ENCODE measurements at places on chromosomes 6 and 20.

DNA sequence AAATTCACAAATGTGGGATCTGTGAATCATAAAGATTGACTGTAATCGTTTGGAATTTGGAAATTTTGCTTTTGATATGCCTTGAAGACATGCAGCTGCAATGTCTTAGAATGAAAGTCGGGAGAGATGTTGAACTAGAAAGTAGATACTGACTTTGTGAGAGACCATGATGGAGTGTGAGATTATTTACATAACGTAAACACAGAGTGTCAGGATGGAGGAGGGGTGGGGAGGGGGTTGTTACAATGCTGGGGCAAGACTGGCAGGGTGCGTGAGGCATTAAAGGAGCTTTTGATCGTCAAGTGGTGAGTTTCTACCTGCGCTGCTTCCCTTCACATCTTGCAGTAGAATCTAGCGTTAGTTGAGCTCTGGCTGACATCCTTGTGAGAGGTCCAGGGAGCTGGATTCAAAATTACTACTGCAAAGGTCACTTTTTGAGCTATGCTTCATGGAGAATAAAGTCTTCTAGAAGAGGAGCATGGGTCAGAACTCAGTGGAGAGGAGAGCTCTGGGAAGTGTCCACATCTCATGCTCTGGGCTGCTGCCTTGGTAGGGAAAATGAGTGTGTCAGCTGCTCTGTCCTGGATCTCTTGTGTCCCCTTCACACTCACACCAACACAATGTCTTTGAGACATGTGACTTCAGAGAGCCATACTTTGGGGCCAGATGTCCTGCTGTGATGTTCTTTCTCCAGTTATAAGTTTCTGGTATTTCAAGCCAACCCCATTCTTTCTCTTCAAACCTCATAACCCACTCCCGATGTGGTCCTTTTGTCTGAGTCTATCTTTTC is 105.2 kb upstream of the CITED2 start:
- no peak for DNase-seq

DNA sequence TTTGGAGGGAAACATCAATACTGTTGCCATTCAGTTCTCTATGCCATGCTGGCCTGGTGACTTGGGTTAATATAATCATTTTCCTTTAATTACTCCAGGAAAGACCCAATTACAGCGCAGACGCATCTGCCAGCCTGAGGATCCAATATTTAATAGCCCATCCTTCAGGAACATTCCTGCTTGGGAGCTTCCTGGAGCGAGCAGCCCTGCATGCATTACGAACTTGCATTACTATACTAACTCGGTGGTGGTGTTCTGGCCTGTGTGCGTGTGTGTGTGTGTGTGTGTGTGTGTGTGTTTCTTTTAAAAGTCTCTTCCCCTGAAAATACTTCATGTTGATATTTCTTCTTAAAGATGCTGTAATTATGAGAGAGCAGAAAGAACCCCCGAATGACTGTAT is 26.5 kb downstream of the PMEPA1 start:
- DNase-seq, result no peak

- no peak for DNase-seq
Measured at GRCh38 chr6:166907373-166907841, 48.9 kb downstream of the RNASET2 start.

DNA sequence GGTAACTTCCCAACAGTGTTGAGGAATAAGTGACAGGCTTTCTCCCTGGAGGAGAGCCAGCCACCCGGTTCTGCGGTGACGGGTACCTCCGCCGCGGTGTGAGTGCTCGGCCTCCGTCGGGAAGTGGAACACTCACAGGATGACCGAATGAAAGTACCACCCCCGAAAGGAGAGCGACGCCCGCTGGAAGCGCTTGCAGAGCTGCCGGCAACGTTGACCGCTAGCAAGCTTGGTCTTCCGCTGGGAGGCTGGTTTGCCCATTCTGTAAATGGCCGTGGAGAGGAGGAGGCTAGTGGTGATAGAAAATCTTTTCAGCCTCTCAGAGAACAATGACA is 614 bp upstream of the TMEM242 start:
- DNase-seq, result no peak

DNA sequence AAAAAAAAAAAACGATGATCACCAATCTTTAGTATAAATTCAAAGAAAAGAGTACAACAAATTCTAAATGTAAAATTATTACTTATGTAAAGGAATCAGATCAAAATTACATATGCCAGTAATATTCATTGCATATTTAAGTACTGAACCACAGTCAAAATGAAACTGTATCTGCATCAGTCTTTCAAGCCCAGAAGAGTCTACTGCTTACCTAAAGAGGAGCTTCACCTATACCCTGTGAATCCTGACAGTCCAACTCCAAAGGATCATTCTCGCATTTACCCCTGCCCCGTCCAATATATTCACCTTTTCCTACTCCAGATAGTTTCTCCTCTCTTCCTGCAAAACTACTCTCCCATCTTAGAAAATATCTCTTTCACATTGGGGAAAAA is 9.2 kb downstream of the ATG5 start:
- no peak for DNase-seq

DNA sequence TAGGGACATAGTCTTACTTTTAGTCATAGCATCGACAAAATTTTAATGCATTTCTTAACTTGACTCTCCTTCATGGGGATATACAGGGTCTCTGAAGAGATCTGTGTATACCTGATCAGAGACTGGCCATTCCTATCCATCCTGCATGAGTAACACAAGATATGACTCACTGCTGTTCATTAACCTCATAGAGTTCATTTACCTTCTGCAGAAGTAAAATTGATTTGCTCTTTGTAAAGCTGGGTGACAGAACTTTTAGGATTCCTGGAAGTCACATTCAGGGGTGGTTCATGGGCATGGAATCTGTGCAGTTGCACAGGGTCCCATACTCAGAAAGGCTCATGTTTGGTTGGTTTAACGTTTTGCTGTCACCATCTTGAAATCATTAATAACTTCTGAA is 53.2 kb downstream of the PDE7B start:
- DNase-seq, result no peak

- peak; percentile 68 for DNase-seq
Measured at GRCh38 chr20:49384437-49385434, 97.7 kb downstream of the KCNB1 start.

DNA sequence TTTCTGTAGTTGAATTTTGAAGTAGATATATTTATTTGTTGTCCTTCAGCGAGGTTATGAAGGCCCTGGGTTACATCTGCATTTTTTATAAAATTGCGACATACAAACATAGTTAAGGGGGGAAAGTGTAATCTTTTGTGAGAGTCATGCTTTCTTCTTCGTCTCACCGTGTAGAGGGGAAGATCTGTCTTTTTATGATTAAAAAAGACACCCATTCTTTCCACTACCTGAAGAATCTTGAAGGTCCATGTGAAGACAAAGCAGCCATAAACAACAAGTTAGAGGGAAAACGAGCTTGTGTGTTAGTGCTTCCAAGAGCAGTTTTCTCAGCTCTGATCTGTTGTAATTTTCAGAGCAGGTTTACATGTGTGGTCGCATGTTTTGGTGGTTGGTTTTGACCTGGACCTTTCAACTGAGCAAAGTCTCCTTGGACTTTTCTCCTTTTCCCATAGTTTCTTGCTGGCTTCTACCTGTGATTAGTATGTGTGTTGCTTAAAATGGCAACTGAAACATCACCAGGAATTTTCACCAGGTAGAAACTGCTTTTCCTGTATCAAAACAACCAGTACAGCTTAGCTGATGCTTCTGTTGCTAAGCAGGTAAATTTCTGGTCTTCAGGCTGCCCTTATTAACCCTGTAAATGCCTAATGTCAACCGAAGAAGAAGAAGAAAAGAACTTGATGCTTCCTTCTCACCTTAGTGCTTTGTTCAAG is 37.3 kb downstream of the RREB1 start:
- DNase-seq, result no peak

- no peak for DNase-seq
Measured at GRCh38 chr20:8805737-8806442, 263.0 kb upstream of the PLCB4 start.

DNA sequence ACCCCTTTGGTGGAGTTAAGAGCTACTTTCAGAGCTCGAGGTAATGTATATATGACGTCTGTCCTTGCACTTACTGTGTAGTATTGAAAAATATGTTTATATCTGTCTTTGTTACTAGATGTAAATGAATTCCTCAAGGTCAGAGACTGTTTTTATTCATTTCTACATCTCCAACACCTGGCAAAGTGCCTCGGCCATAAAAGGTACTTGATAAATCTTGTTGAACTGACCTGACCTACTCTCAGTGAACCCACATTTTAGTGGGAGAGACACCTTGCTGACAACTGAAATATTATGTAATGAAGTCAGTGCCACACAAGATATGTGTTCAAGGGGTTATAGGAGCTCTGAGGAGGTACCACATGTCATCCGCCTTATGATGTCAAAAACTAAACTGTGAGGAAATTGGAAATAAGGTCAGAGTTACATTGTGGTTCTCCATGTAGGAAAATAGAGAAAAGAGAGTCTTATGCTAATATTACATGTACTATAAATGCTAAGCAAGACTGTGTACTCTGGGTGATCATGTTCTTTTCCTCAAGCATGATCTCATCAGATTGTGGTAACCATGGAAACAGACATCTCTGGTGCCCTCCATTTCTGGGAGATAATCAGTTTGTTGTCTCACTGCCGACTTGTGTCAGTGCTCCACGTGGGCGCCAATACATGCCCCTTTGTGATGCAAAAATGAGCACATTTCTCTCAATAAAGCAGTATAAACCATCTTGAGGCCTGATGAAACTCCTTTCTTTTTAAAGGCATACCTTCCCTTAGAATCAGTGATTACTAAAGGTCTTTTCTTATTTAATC is 5.7 kb upstream of the TMEM30A start:
- DNase-seq, result no peak

- no peak for DNase-seq
Measured at GRCh38 chr20:58991715-58992114, 10.7 kb downstream of the NELFCD start.

DNA sequence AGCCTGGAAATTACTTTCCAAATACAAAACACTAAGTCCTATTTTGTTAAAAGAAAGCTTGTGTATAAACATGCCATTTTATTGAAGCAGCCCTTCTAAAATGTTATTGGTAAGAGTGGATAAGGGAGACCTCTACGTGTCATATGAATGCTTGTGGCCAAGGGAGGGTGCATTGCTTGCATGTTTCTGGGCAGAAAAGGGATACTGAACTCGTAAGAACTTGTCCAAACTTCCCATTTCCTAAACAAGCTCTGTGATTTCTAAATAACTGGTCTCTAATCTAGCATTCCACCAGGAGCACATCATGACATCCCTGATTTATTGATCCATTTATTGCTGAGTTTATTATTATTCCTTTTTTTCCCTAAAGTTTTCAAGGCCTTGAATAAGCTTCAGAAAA is 474.1 kb downstream of the CD109 start:
- DNase-seq, result no peak

GRCh38 chr20:49637046-49637637 is 69.2 kb upstream of the PTGIS start:
- DNase-seq, result no peak

GRCh38 chr6:134015719-134016557 is 36.5 kb downstream of the SLC2A12 start:
- no peak for DNase-seq

DNA sequence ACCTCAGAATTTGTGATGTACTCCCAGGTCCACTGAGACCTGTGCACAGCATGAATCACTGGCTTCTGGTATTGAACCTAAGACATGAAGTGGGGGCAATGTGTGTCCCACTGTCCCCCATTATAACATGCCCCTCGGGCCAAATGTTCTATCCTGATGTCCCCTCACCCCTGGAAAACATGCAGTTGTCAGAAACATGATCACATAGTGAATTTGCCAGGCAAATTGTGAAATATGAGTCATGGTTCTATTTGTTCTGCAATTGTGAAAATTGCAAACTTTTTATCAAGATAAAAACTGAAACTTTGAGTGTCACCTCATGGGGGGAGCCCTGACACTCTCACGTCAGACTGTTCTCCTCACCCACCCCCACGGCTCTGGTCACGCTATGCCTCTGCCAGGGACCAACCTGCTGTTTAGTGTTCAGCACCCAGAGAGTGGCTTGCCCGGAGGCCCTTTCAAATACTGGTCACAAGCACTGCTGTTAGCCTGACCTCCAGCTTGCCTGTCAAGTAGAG is 305.3 kb downstream of the CLIC5 start:
- no peak for DNase-seq

DNA sequence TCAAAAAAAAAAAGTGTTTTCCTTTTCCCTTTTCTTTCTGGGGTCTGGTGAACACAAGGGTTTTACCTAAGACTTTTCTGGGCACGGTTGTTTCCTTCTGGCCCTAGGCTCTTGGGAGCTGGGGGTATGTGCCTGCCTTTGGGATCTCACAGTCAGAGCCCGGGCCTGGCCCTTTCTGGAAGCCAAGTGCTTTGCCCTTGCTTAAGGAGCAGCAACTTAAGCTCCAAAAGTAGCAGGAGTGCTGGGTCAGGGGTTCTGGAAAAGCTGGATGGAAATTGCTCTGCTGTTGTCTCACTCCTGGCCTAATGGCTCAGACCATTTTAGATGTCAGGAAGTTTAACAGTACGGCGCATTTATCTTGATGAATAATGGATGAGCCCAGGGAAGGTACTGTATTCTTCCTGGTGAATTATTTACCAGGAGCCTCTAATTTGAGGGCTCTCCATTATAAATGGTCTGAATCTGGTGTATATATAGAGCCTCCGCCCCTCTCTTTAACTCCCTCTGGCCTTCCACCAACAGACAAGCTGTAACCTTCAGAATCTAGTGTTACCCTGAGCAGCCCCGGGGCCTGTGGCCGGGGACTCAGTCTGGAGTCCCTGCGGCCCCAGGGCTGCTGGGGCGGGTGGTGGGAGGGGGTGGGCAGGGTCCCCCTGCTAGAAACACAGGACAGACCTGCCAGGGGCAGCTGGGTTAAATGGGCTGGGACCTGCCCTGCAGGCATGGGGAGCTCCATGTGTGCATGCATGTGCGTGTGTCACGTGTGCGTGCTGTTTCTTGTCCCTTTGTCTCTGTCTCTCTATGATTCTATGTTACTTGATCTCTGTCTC is 37.5 kb downstream of the PTK7 start:
- DNase-seq, result peak; percentile 29

- no peak for DNase-seq
Measured at GRCh38 chr20:1345030-1345755, 16.3 kb upstream of the SDCBP2 start.

DNA sequence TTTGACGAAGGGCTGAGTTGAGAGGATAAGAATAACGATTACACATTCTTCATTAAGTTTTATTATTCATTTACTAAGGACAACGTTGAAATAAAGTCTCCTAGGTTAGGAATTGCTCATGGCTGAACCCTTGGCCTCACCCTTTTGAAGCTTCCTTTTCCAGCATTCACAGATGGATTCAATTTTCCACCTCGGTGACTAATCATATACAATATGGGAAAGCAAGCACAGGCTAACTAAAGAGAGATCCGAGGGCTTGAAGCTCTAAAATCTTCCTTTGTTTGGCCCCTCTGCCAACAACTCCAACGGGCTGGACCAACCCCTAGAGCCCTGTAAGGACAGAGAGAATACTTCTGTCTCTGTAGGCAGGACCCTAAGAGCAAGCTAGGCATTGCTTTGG is 159.5 kb downstream of the SOD2 start:
- DNase-seq, result no peak

GRCh38 chr6:125099211-125100073 is 54.1 kb upstream of the TPD52L1 start:
- DNase-seq, result peak; percentile 7
